Epithelial cell of esophagus (primary cell): ENCODE measurements at places on chromosomes 2 and 18.
A peak's percentile ranks its signal among the peaks of the same experiment; 100 is the strongest.

GRCh38 chr2:85796341-85797262 is 42.8 kb downstream of the ATOH8 start:
- DNase-seq = no peak

DNA sequence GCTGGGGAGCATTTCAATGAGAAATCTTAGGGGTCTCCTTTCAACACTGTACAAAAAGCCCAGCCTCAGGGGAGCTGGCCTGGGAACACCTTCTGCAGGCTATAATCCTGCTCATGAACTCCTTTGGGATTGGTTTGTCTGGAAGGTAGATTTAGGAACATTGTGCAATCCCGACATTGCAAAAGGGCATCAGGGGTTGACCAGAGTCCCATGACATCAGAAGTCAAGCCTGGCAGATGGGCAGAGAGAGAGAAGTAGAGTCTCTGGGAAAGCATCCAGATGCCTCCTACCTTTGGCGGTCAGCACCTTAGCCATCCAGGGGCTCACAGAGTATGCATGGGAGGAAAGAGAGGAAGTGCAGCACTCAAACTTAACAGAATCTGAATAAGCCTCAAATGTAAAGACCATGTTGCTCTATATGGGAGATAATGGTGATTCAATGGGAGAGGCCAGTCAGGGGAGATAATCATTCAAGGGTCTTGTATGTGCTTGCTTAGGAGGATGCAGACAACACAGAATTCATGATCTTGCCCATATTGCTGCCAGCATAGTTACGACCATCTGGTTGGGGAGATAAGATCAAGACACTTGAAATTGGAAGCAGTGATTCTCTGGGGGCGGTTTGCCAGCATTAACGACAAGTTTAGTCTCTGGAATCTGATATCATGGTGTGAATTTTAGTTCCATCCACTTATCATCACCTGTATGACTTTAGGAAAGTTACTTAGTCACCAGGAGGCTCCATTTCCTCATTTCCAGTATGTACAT is 58.3 kb upstream of the UPP2 start:
- no peak for DNase-seq

DNA sequence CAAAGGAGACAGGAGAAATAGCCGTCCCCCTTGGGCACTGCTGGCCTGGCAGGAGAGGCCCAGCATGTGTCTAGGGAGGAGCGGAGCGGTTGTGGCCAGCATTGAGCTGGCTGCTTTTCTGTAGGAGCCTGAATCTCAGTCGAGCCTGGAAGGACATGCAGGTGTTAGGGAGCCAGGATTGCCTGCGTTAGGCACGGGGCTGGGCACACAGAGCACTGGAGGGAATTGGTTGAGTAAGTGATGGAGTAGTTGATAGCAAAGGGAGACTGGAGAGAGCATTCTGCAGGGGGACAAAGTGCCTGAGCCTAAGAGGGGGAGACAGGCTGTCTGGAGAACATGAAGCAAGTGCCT is 22.8 kb downstream of the ASAP2 start:
- DNase-seq = no peak

- DNase-seq = no peak
Measured at GRCh38 chr2:138522556-138522955, 21.0 kb downstream of the SPOPL start.

- peak; percentile 65 for DNase-seq
Measured at GRCh38 chr18:8701546-8702118, 3.7 kb upstream of the MTCL1 start.

DNA sequence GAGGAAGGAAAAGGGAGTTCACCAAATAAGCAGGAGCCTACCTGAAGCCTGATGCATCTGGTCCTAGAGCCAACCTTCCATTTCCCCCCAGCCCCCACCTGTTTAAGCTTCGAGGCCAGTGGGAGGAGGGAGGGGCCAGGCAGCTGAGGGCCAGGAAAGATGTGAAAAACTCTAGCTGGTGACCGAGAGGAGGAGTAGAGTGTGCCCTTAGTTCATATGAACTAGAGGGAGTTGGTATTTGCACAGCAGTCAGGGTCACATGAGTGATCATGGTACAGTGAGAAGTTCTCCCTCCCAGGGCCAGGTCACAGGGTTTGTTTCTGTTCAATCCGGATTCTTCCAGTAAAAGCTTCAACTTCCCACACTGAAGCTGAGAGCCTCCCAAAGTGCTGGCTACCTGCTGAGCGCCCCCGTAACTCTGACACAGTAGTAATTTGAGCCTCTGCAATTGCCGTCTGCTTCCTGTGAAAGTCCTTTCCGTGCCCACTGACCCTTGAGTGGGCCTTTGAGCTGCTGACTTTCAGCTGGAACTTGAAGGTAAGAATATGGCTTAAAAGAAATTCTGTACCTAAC is at the start of gene SULT1C2:
SULT1C2 (plus strand) TSS at position 362 of the 573 bp plus-strand sequence. CDS start 4,773 bp downstream, outside the sequence.
- DNase-seq = no peak

DNA sequence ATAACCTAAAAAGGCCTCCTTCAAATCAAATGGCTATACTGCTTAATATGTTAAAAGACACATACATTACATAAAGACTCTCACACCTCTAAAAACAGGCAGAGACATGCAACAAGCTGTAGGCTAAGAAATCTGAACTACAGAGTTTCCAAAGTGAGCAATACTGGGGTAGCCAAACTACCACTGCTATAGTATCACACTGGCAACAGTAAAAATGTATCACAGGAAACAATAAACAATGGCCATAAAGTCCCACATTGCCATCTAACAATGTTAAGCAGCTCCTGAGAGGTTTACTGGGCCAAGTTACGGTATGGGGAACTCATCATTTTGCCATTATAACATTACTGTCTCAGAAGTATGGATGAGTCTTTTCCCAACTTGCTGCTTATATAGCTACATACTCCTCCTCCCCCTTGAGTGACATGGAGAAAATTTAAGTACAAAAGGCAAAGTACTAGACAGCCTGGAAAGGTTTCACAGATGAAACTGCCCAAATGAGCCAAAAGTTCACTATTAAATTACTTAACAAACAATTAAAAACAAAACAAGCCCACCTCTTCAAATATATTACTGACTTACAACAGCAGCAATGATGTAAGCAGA is 50.3 kb downstream of the SS18 start:
- peak; percentile 76 for DNase-seq

GRCh38 chr2:9249020-9249800 is 42.6 kb downstream of the ASAP2 start:
- DNase-seq = peak; percentile 74

GRCh38 chr2:31049264-31049663 is 89.0 kb downstream of the GALNT14 start:
- DNase-seq = no peak

DNA sequence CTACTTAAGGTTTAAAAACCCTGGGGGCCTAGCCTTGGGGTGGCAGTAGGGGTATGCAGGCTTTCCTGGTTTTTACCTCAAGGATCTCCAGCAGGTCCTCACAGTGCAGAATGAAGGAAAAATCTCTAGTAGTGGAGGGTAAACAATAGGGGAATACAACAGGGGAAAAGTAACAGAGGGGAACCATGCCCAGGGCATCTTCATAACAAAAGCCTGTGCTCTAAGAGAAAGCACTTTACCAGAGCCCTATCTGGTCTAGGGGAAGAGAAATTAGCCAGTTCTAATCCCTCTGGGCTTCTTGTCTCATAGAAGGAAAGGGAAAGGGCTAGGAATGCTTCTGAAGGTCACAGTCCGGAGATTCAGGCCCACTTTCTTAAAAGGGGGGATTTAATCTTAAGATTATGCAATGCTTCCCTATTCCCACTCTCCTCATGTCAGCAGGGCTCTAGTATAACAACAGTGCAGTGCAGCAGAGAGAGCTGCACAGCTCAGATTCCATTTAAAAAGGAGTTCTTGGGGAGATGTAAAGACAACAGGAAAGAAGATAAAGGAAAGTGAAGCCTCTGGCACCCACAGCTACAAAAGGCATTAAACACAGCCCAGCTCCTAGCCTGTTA is 149.0 kb upstream of the CYP1B1 start:
- DNase-seq = no peak

GRCh38 chr2:173354073-173354581 is 545 bp upstream of the CDCA7 start:
- DNase-seq = no peak

DNA sequence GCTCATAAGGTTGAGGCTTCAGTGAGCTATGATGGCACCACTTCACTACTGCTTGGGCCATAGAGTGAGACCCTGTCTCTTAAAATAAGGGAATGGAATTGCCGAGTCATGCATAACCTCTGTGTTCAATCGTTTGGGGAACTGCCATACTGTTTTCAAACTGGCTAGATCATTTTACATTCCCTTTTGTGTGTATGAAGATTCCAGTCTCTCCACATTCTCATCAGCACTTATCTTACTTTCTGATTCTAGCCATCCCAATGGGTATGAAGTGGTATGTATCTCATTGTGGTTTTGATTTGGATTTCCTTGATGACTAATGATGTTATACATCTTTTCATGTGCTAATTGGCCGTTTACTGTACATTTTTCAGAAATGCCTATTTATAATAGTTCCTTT is 23.7 kb downstream of the MARCHF7 start:
- DNase-seq = peak; percentile 70

GRCh38 chr2:45889620-45890370 is 238.3 kb downstream of the PRKCE start:
- DNase-seq = no peak

- peak; percentile 52 for DNase-seq
Measured at GRCh38 chr2:88190808-88191721, 20.9 kb downstream of the THNSL2 start.

- DNase-seq = peak; percentile 94
Measured at GRCh38 chr2:235666213-235666781, 172.5 kb downstream of the AGAP1 start.

- peak; percentile 90 for DNase-seq
Measured at GRCh38 chr18:37299471-37300304, 265.9 kb downstream of the CELF4 start.

- DNase-seq = no peak
Measured at GRCh38 chr2:44075541-44075940, 79.8 kb upstream of the LRPPRC start.
